BJ (cell line): ENCODE measurements at places on chromosomes 12 and 14. TPM values are rescaled to one million over a fixed set of nuclear protein-coding genes. Genes with fewer than 3 reads are reported as not detected.

Gene MYF5
- polyA plus RNA-seq: not detected in 2 replicates

Gene KRT5
- not detected in 2 replicates for polyA plus RNA-seq

Gene TTC9
- polyA plus RNA-seq: 0.25 and 0.32 TPM in 2 replicates

Gene AKAP6
- 18.5 and 22.9 TPM in 2 replicates for polyA plus RNA-seq

Gene SMCO2
- polyA plus RNA-seq: 0.09 and 0.23 TPM in 2 replicates

Gene PLEK2
- polyA plus RNA-seq: 2.2 and 3.1 TPM in 2 replicates
